ENCODE measurements at places on chromosomes 4 and X.

DNA sequence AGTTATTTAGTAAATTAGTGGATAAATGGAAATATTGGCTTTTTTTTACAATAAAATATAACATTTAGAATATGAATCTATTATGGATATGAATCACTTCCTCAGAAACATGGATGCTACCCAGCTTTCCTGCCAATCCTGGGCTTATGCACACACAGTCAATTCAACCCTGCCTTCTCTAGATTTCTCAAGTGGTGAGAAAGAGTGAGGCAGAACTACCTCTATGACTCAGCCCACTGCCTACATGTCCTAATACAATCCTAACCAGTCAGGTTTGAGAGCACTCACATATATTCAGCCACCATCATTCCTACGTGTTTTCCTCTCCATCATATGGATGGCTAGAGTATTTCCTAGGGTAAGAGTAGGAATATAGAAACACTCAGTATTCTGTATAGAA, 91.1 kb upstream of the ANKRD50 start:
- DNase-seq = no peak

DNA sequence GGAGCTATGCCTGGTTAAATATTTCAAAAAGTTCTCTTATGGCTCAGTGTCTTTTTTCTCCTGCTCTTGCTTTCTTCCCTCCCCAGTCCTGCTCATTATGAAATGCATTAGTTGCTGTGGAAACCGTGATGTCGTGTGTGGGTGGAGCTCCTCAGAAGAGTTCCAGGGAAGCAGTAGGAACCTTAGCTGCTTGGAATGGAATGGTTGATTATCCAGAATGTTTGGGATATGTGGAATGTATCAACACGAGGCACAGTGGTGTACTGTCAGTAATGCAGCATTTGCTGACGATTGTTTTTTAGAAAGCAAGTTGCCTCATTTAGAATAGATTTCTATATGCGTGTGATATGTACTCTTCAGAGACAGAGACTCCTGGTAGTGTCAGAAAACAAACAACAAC, 333.2 kb downstream of the ARHGAP10 start:
- no peak for DNase-seq

DNA sequence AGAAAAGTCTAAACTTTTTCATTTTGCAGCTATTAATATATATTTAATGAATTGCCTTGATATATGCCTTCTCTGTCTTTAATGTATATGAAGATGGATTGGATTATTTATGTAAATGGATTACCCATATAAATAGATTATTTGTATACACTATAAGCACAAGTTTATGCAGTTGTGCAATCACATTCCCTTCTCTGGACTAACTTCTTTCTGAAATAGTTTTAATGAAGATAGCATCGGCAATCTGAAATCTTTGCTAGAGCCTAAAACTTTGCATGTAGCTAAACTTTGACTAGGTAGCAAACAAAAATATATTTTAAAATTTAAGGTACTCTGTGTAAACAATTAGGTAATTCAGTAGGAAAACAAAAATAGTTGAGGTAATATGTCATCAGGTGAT, 127.8 kb downstream of the PCDH7 start:
- DNase-seq = no peak

GRCh38 chr4:141636771-141637460, 533 bp downstream of the IL15 start:
- DNase-seq = no peak

DNA sequence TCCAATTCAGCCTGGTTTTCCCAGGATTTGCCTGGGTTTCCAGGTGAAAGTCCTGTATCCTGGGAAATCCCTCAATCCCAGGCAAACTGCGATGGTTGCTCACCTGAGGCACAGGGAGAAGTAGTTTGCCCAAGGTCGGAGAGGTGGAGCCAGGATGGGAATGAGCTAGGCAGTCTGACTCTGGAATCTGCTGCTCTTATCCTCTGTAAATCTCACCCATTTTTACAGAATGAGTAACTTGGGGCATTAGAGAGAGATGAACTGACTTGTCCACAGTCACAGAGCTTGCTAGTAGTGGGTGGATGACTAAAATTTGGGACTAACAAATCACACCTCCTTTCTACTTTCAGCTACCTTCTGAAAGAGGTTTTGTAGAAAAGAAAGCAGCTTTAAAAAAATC, 9.8 kb upstream of the ARX start:
- DNase-seq = no peak

DNA sequence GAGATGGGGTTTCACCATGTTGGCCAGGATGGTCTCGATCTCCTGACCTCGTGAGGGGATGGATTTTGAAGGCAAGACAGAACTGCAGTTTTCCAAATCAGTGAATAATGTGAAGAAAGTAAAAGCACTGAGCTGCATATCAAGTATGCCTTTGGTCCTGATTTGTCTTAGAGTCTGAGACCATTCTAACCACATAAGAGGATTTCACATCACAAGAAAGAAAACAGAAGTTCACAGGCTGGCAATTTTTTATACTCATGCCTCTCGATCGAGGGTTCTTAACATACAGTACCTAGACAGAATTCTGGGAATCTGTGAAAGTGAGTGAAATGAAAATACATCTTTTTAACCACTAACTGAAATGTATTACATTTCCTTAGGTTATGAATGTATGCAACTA, 23.3 kb downstream of the CHIC2 start:
- DNase-seq = no peak

Measured in DMS 273 treated with DMSO at 0.1 percent for 48 hours (cell line).